ENCODE measurements at places on chromosomes 7 and 10.

- no peak for DNase-seq
Measured at GRCh38 chr10:73998623-73998928, 660 bp downstream of the VCL start.

DNA sequence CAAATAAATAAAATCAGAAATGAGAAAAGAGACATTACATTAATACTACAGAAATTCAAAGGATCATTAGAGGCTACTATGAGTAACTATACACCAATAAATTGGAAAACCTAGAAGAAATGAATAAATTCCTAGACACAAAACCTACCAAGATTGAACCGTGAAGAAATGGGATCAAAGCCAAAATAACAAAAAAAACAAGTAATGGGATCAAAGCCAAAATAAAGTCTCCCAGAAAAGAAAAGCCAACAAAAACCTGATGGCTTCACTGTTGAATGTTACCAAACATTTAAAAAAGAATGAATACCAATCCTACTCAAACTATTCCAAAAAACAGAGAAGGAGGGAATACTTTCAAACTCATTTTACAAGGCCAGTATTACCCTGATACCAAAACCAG lies 20.0 kb downstream of the GSDME start:
- no peak for DNase-seq

- no peak for DNase-seq
Measured at GRCh38 chr7:132183781-132184380, 392.4 kb downstream of the PLXNA4 start.

DNA sequence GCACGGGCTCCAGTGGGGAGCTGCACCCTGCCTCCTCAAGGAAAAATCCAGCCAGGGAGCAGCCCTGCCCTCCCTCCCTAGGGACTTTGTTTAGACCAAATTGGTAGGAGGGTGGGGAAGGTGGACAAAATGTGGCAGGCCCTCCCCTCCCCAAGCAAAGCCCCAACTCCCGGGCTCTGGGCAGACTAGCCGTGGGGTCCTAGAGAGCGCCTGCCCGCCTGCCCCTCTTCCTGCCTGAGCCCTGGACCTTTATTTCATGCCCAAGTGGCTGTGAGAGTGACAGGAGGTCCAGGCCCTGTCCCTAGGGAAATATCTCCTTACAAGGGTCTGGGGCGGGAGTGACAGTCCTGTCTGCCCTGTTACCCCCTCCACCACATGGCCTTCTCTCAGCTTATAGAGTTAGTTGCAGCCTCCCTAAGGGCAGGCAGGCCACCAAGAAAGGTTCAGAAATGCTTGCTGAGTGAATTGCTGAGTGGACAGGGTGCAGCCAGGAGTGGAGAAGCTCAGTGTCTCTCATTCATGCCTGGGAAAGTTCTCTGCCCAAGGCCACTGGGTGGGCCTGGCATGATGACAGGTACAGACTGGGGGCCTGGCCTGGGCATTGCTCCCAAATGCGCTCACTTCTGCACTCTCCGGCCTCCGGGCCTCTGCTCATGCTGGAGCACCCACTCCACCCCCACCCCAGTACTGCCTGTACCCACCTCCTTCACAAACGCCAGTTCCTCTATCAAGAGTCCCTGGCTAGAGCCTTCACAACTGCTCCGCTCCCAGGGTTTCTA lies 25.2 kb downstream of the DNAJB12 start:
- DNase-seq: no peak

DNA sequence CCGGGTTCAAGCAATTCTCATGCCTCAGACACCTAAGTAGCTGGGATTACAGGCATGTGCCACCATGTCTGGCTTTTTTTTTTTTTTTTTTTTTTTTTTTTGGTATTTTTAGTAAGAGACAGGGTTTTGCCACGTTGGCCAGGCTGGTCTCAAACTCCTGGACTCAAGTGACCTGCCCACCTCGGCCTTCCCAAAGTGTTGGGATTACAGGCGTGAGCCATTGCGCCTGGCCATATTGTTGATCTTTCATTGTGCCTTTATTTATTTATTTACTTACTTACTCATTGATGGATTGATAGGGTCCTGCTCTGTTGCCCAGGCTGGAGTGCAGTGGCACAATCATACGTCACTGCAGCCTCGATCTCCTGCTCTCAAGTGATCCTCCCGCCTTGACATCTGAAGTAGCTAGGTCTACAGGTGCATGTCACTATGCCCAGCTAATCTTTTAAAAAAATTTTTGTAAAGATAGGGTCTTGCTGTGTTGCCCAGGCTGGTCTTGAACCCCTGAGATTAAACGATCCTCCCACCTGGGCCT lies 30.4 kb downstream of the SVIL start:
- no peak for DNase-seq

DNA sequence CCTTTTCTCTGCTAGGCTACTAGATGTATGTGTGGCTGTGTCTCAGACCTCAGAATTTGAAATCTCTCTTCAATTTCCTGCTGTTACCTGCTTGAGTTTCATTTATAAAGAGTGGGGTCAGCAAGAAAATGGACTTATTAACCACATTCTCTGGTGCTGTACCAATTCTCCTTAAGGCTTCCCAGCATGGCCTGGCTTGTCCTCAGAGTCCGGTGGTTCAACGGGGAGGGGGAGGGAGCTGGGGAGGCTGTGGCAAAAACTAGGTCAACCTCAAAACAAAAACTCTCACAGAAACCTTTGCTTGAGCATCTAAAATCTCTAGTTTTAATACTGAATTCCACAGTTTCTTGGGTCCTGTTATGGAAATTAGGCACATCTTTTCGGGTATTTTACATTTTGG lies 389.1 kb upstream of the COBL start:
- no peak for DNase-seq

DNA sequence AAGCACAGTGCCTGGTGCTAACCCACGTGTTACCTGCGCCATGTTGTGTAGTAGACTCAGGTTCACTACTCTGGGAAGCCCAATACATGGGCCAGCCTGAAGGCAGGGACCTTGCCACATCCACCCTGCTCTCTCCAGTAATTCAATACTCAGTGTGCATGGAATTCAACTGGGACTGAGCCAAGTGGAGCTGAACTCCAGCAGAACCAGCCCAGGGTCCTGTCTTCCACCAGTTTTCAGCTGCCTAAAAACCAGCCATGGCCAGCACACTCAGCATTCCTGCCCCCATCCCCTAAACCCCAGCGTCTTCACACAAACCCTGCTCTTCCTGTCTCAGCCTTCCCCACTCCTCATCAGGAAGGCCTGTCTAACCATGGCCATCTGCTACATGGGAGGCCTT lies 15.4 kb downstream of the FGF8 start:
- no peak for DNase-seq

DNA sequence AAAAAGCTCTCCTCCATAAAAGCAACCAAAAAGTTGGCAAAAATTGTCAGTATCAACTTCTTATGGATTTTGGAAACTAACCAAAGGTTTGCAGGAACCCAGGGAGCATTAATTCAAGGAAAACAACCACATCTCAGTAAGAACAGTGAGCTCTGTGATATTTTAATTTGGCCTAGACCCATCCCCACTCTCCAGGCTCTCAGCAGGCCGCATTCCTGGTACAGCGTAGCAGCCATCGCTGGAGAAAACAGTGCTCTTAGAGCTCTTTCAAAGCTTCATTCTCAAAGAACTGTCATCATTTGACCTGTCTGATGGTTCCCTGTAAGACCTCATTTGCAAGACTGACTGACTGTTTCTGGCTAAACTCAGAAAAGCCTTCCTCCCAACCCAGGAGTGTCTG lies 81.9 kb downstream of the NUDCD3 start:
- DNase-seq: no peak

DNA sequence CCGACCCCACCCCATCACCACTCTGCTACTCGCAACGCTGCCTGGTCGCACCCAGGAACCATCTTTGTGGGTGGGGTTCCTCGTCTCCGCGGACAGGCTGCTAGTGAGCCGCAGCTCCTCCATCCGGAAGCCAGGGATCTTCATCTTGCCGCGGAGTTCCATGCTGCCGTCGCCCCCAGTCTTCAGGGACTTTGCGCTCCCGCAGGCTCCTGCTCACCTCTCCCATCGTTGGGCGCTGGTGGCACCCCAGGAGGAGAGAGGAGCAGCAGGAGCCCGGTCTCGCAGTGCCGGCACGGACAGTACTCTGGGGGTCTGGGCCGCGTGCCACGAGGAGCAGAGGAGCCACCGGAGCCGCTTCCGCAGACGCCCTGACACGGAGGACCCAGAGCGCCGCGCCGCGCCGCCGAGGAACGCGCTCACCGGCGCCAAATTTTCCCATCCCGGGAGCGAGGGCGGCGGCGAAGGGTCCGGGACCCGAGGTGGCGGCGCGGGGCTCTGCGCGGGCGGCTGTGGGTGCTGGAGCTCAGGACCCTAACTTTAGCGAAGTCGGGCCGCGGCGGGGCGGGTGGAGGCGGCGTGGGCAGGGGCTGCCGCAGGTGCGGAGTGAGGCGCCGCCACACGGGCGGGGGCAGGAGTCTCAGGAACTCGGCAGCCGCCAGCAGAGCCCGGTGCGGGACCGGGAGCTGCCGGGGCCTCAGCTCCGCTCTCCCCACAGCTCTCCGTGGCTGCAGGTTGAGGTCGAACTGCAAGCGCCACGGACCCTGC lies 750.1 kb upstream of the SORCS1 start:
- no peak for DNase-seq

- no peak for DNase-seq
Measured at GRCh38 chr7:136342251-136342650, 365.1 kb upstream of the MTPN start.

DNA sequence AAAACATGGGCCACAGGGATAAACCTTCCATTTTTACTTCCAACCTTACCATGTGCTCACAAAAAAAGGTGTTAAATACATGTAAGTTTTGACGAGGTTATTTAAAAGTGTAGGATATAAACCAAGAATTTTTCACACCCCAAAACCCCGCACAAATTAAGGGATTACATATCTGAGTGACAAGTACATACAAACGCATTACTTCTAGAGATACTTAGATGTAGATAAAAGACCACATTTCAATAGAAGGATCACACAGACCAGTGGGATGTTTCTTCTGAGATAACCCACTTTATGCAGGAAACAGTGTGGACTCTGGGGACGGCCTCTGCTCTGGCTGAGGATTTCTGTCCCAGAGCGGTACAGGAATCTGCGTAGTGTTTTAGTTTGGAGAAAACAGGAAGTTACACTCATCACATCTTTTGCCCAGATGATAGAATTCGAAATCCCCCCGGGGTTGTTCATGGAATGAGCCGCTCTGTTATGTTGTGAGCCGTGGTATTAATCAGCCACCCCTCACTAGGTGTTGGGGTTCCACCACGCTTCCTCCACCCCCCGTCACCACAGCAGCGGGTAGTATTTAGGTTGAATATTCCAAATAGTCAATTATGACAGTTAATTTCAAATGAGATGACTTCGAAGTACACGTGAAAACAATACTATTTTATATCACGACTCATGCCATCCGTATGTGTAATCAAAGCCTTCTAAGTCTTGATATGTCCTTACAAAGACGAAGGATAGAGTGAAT lies 1.3 kb upstream of the CUL1 start:
- no peak for DNase-seq

GRCh38 chr7:47751043-47751442 lies 169.1 kb upstream of the TNS3 start:
- DNase-seq: no peak

GRCh38 chr7:139490130-139490529 lies 6.7 kb upstream of the KLRG2 start:
- no peak for DNase-seq

- no peak for DNase-seq
Measured at GRCh38 chr7:71665716-71666115, 533.8 kb downstream of the GALNT17 start.

- no peak for DNase-seq
Measured at GRCh38 chr7:41633690-41634089, 69.2 kb downstream of the INHBA start.

GRCh38 chr10:3433988-3434387 lies 261.4 kb upstream of the PITRM1 start:
- DNase-seq: no peak

GRCh38 chr10:26314265-26315013 lies 97.9 kb downstream of the GAD2 start:
- DNase-seq: no peak

DNA sequence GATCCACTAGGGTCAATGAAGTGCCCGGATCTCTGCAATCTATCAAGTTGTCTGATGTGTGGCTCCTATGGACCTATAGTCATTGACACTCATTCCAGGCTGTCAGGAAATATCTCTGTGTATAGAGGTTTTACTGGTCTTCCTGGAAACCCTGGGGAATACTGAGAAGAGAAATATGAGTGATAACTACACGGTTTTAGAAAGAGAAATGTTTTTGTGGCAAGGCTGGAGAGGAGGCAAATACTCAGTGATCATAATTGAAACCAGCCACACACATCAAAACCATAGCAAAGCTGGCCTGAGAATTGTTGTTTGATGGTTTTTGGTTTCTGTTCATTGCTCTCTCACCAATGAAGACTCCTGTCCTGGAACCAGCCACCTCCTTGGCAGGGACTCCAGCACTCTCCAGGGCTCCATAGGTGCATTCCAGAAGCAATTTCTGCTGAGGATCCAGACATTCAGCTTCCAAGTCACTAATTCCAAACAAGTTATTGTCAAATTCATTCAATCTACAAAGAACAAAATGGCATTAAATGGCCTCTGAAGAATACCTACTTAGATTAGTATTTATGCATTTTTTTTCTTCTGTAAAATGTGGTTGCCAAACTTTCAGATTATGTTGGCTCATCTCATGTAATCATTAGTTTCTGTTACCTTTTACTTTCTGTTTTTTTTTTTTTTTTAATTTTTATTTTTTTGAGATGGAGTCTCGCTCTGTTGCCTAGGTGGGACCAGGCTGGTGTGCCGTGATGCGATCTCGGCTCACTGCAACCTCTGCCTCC lies 108.6 kb upstream of the ABI1 start:
- no peak for DNase-seq

- no peak for DNase-seq
Measured at GRCh38 chr10:97596101-97597082, 6.9 kb downstream of the C10orf62 start.

DNA sequence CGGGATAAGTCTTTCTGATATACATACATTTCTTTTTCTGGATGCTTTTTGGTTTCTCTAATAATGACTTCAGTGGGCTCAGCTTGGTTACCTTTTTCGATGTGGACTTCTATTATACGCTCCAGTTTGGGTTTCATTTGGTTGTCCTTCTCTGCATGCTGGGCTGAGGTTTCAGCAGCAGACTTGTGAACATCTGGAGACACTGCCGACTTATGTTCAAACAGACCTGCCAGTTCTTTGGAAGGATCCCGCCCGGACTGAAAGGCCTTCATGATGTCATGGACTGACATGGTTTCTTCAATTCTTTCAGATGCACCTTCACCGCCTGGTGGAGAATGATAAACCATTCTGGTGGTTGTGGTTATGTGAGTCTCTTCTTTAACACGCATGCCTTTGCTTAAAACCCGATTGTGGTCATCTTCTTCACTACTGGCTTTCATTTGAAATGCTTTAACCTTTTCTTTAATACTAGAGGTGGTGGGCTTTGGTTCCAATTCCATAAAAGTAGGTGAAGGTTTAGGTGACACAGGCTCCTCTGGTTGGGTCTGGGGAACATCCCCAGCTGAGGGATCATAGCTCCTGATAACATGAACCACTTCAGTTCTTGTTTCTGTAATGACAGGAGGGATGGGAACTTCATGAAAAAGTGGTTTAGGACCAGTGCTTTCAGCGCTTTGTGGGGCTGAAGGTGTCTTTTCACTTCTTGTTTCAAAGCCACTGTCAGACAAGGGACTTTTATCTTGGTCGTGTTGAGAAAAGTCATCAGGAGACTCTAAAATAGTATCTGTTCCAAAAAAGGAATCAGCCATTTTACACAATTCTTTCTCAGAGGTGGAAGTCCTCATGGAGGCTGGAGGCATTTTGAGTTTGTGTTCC lies 167.7 kb upstream of the CCDC6 start:
- DNase-seq: no peak

Data from stimulated activated CD8-positive, alpha-beta memory T cell treated with anti-CD3 and anti-CD28 coated beads, Interleukin-7, amount 100 ng/mL, for 1 hour (primary cell).